Left kidney (tissue), 8 donors: ENCODE measurements at places on chromosomes 3 and 15.

GRCh38 chr3:52310861-52311575, 5.1 kb upstream of the DNAH1 start:
- DNase-seq: no peak

GRCh38 chr15:98113327-98113726, 152.8 kb downstream of the ARRDC4 start:
- peak; percentile 85 for DNase-seq

- no peak for DNase-seq
Measured at GRCh38 chr3:37864904-37865303, 3.2 kb downstream of the CTDSPL start.

- no peak for DNase-seq
Measured at GRCh38 chr15:77013776-77014131, 18.8 kb downstream of the PSTPIP1 start.

DNA sequence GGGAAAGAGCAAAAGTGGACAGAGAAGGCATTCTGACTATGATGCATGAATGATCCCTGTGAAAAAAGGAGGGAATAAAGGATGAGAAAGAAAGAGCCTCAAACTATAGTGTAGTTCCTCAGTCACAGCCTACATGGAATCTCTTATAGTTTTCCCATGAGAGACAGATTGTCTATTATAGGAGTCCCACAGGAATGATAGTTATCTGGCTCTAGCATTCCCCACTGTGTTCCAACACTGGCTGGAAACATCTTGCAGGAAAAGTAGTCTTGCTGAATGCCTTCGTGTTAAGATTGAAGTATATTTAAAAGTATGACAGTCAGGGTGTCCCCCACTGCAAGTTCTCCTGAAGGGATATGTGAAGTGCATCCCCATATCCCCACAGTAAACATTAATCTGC, 641.5 kb upstream of the NECTIN3 start:
- DNase-seq: no peak

- no peak for DNase-seq
Measured at GRCh38 chr3:197746801-197747237, 2.9 kb upstream of the FYTTD1 start.

DNA sequence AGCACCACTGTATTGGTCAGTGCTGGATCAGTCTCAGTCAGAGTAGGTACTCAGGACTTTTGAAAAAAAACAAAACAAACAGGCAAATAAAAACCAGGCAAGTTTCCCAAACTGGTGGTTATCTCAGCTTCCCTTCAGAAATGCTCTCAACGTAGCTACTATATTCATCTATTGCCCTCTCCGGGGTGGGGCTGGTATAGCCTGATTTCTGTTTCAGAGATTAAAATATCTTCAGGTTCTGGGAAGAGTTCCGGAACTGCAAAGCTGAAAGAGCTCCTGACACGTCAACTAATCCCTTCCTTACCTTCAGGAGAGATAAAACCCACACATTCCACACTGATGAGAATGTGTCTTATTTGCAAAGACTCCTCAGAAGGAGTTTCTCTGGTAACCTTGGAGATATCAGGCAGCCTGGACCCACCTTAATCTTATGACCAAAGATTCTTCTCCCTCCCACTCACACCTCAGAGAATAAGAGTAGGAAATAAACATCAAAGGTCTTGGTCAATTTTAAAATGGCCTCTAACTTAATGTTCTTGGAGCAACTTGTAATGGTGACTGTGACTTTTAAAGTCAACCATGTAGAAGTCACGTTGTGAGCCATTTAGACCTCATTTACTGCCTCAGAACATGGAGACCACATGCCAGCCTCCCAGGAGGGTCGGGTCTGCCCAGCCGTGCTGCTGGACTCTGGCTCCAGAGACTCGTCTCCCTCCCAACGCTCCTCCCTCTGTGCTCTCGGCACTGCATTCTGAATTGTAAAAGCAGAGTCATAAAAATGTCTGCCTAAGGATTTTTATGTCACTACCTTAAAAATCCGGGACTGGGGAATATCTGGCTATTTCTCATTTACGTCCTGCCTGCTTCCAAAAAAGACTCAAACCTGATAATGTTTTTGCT, 53.8 kb downstream of the CDCP1 start:
- DNase-seq: no peak

DNA sequence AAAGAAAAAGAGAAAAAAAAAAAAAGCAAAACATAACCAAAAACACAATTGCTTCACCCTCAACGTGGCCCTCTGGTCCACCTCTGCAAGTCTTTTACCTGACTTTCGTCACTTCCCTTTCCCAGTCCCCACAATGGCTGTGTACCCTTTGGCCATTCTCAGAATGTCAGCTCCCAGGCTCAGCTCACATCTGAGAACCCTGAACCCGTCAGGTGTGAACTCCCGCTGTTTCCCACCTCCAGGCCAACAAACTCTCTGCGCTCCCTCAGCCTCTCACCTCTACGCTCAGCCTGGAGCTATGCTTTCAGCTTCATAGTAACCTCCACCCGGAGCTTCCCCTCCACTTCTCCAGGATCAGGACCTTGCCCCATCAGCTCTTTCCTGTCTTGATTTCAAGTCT, 23.6 kb downstream of the ZSCAN2 start:
- no peak for DNase-seq

- DNase-seq: peak; percentile 65
Measured at GRCh38 chr3:42839616-42840015, 30.4 kb downstream of the ACKR2 start.

- DNase-seq: no peak
Measured at GRCh38 chr3:39150803-39151631, 2.4 kb downstream of the CSRNP1 start.

GRCh38 chr3:161253711-161254110, 32.6 kb downstream of the NMD3 start:
- DNase-seq: no peak

- DNase-seq: no peak
Measured at GRCh38 chr3:67228136-67228535, 230.0 kb downstream of the KBTBD8 start.

- no peak for DNase-seq
Measured at GRCh38 chr15:66692808-66693596, 9.0 kb upstream of the SMAD6 start.

- DNase-seq: no peak
Measured at GRCh38 chr3:131174752-131175151, 148.1 kb downstream of the NEK11 start.

DNA sequence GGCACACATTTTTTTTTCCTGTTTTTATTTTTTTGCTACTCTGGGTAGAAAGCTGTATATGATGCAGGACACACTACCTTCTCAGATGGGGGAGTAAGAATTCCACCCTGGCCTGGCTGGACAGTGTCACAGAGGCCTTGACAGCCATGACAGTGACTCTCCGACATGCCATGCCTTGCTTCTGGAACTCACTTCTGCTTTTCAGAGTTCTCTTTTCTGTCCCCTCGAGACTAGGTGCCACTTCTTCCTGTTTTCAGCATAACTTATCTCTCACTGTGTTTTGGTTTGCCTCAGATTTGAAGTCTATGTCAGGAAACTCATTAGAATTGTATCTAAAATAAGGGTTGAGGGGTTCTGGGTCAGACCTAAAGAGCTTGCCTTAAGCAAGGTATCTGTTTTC, 69.1 kb upstream of the SEC13 start:
- no peak for DNase-seq

DNA sequence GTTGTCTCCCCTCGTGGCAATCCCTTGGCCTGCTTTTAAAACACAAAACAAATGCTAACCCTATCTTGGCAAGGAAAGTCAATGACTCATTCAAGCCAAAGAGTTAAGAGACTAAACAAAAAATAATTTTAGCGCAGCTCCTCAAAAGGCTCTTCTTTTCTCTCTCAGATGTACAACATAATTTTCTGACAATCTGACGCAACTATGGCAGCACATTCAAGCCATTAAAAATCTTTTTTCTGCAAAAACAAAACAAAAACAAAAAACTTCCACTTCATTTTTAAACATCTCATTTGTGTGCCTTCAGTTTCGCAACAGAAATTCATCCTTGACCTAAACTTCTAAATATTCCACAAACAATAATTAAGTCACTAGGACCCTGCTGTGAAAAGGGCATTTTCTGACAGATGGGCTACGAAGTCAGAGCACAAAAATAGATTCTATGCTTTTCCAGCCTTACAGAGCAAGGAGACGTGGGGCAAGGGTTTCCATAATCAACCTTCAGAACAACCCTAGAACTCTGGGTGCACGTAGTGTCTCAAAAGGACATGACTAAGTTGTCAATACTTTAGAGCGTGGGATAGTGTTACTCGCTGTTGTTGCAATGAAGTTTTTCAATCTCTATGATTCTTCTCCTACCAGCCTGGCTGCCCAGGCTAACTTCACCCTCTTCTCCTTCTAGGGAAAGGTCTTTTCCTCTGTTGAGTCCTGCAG, 84.3 kb downstream of the MB21D2 start:
- DNase-seq: no peak

GRCh38 chr3:17407576-17407975, 334.9 kb downstream of the TBC1D5 start:
- DNase-seq: no peak

- no peak for DNase-seq
Measured at GRCh38 chr3:194779729-194780224, 94.1 kb downstream of the FAM43A start.

- DNase-seq: peak; percentile 20
Measured at GRCh38 chr3:165837058-165837525, at the start of gene BCHE. BCHE (minus strand) TSS chr3:165837423; CDS start chr3:165831033, 6,390 bp downstream.

- DNase-seq: no peak
Measured at GRCh38 chr15:63069616-63070090, 27.1 kb downstream of the TPM1 start.

GRCh38 chr3:32132121-32132520, 25.7 kb downstream of the GPD1L start:
- DNase-seq: no peak

DNA sequence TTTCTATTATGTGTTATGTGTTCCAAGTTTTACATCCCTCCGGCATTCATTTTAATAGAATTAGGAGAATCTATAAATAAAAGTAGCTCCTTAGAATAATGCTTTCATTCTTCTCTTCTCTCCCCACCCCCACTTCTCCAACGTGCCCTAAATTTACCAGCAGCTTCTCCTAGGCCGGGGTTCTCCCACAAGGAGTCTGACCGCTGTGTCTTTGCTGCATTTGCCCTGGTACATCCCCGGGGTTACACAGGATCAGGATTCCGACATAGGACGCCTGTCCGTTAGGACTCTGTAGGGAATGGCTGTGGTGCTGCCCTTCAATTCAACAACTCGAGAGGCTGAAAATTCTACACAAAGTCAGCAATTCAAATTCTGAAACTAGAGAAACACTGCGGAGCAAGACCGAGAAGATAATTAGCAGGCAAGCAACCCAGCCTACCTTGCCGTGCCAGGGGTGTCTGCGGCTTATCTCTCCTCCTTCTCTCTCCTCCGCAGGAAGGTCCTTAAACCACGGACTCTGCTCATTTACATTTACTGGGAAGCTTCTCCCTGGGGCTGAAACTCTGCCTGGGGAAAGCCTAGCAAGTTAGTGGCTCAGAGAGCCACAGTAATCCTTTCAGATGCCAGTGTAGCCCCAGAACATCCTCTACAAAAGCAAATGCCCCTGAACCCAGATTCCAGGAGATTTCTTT, 18.8 kb downstream of the PCSK6 start:
- DNase-seq: no peak

- peak; percentile 78 for DNase-seq
Measured at GRCh38 chr15:65318870-65319356, 14.4 kb downstream of the RNU5B-1 start.

DNA sequence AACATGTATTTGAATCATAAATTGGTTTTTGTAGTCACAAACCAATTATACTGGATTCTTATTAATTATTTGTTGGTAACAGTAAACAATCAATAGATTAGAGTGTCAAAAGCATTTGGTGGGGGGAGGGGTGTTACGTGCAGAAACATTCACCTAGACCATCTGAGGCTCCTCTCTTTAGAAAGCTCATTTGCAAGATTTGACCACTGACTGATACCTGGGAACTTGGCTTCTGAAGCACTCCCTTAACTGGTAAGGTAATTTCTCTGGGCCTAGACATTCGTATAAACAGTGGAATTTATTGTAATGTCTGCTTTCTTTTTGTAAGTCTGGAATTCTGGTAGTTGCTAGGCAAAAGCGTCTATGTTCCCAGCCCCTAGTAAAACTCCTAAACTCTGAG, 243.8 kb upstream of the GBE1 start:
- no peak for DNase-seq

DNA sequence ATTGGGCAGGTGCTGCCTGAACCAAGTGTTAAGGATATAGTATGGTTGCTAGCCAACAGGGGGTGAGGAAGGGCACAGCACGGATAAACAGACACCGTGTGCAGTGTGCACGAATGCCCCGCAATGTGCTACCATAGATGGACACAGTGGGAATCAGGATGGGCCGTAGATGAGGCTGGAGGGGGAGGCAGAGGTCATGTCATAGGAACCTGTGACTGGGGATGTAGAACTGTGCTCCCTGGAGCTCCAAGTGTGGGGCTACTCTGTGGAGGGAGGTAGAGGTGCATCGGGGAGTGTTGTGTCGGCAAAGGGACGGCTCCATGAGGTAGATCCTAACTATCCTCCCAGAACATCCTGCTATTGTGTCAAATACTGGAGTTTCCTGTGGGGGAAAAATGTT, 102.5 kb downstream of the TNIK start:
- DNase-seq: no peak

GRCh38 chr3:37852097-37852496, 9.6 kb upstream of the CTDSPL start:
- no peak for DNase-seq

DNA sequence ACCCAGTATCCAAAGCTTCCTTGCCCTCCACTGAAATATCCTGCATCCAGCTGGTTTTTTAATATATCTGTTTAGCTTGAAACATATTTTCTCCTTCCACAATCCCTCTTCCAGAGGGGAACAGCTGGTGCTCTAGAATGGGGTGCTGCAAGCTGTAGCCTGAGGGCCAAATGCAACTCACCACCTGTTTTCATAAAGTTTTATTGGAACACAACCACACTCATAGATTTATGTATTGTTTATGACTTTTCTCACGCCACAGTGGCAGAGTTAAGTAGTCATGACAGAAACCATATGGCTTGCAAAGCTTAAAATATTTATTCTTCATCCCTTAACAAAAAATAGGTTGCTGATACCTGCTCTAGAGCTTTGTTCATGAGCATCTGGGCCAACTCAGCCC, 298.7 kb downstream of the CLSTN2 start:
- DNase-seq: no peak

GRCh38 chr3:119800844-119801243, 18.9 kb downstream of the NR1I2 start:
- DNase-seq: no peak

DNA sequence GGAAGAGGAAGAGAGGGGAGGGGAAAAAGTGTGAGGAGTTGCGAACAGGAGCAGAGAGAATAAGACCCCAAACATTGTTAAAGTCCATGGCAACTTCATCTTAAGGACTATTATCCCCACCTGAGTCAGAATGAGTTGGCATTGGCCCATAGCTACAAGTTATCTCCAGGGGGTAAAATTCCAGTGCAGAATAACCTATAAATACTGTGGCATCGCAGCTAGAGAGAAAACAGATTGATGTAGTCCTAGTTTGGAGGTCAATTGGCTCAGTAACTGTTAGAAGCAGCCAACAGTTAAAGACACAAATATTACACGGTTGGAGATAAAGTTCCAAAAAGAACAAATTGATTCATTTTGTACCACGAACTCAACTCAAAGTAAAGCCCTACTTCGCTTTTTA, 313.9 kb upstream of the CCDC54 start:
- no peak for DNase-seq
